ENCODE measurements at places on chromosomes 2 and 18. TPM values are rescaled to one million over a fixed set of nuclear protein-coding genes. Genes with fewer than 3 reads are reported as not detected.

The NAT8 gene
- not detected for total RNA-seq

The DYNC2LI1 gene
- total RNA-seq, result 8.5 TPM

The CEP192 gene
- 23.5 TPM for total RNA-seq

The HAUS1 gene
- total RNA-seq, result 87.0 TPM

The PLB1 gene
- not detected for total RNA-seq

The MAP3K19 gene
- not detected for total RNA-seq

GRCh38 chr2:46273225-46273863, 23.9 kb upstream of the EPAS1 start:
- DNase-seq, result no peak
- H3K36me3 ChIP-seq, result no peaks in the 10 kb centered on the region

- DNase-seq, result no peak
- H3K27me3 ChIP-seq, result no peaks in the 10 kb centered on the region
- peaks cover 24% of the 10 kb centered on the region for H3K36me3 ChIP-seq
- H3K4me3 ChIP-seq, result no peak overlapping the region
- H3K4me1 ChIP-seq, result peaks cover 2% of the 10 kb centered on the region
Observed at GRCh38 chr2:165766326-165766927, 27.6 kb downstream of the GALNT3 start.

DNA sequence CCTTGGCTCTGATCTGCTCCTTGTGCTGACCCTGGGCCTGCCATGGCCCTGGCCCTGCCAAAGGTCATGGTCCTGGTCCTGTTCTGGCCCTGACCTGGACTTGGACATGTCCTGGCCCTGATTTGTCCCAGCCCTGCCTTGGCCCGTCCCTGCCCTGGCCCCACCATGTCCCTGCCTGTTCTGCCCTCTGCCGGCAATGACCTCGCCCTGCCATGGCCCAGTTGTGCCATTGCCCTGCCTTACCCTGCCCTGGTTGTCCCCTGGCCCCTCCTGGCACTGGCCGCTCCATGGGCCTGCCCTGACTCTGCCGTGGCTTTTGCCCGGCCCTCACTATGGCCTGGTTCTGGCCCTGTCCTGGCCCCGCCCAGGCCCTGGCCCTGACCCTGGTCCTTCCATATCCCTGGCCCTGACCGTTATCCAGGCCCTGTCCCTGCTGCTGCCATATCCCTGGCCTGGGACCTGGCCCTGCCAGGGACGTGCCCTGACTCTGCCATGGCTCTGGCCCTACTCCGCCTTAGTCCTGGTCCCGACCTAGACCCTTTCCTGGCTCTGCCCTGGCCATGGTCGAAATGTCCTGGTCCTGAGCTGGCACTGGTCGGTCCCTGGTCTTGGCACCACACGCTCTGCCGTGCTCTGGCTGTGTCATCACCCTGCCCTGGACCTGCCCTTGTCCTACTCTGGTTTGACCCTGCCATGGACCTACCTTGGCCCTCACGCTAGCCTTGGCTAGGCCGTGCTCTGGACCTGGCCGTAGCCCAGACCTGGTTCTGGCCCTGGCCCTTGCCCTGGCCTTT, 6.8 kb upstream of the ANKRD62 start:
- no peaks in the 10 kb centered on the region for H3K4me1 ChIP-seq
- H3K27me3 ChIP-seq, result no peaks in the 10 kb centered on the region
- DNase-seq, result no peak
- no peaks in the 10 kb centered on the region for H3K36me3 ChIP-seq

DNA sequence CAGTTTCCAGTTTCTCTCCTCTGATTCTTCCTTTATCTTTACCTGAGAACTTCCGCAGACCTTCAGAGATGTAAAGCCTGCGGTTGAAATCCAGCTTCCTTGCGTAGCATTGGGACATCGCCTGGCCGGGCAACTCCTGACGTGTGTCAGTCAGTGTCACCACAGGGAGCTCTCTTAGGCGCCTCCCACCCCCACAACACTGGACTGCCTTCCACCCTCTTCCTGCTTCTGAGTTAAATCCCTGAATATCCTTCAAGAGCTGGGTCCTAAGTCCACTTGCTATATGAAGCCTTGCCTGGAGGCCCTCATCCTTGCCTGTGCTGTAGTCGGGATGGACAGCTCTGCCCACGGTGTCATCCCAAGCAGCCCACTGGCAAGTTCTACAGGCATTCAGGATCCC, 179.4 kb downstream of the SEPTIN10 start:
- H3K36me3 ChIP-seq, result no peaks in the 10 kb centered on the region
- no peaks in the 10 kb centered on the region for H3K27me3 ChIP-seq
- H3K27ac ChIP-seq, result no peak overlapping the region
- DNase-seq, result no peak
- H3K4me3 ChIP-seq, result no peak overlapping the region

- H3K4me1 ChIP-seq, result peaks cover 4% of the 10 kb centered on the region
- no peaks in the 10 kb centered on the region for H3K27me3 ChIP-seq
- H3K36me3 ChIP-seq, result no peaks in the 10 kb centered on the region
- no peak overlapping the region for H3K27ac ChIP-seq
Observed at GRCh38 chr2:5190023-5190422, 502.2 kb upstream of the SOX11 start.

- DNase-seq, result no peak
- H3K36me3 ChIP-seq, result no peaks in the 10 kb centered on the region
- no peaks in the 10 kb centered on the region for H3K27me3 ChIP-seq
- no peaks in the 10 kb centered on the region for H3K4me1 ChIP-seq
Observed at GRCh38 chr18:9825571-9826073, 60.2 kb upstream of the TXNDC2 start.

GRCh38 chr2:231300722-231301076, 94.8 kb upstream of the B3GNT7 start:
- no peaks in the 10 kb centered on the region for H3K4me1 ChIP-seq
- no peak overlapping the region for H3K4me3 ChIP-seq

DNA sequence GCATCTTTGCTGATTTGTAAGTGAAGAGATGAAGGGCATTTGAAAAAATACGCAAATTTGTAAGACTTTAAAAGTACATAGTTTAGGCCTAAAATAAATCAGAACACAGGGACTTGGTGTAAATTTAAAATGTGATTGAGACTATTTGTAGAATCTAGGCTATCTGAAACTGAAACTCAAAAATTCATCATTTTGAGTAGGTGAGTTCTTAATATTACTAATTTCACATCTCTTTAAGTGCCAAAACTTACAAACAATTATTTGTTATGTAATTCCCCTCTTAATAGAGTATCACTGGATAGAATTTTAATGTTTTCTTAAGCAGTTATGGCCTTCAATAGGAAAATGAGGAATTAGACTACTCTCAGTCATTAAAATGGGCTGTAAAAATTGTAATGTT, 14.0 kb upstream of the HRH4 start:
- no peaks in the 10 kb centered on the region for H3K4me1 ChIP-seq
- no peak overlapping the region for H3K27ac ChIP-seq
- DNase-seq, result no peak

DNA sequence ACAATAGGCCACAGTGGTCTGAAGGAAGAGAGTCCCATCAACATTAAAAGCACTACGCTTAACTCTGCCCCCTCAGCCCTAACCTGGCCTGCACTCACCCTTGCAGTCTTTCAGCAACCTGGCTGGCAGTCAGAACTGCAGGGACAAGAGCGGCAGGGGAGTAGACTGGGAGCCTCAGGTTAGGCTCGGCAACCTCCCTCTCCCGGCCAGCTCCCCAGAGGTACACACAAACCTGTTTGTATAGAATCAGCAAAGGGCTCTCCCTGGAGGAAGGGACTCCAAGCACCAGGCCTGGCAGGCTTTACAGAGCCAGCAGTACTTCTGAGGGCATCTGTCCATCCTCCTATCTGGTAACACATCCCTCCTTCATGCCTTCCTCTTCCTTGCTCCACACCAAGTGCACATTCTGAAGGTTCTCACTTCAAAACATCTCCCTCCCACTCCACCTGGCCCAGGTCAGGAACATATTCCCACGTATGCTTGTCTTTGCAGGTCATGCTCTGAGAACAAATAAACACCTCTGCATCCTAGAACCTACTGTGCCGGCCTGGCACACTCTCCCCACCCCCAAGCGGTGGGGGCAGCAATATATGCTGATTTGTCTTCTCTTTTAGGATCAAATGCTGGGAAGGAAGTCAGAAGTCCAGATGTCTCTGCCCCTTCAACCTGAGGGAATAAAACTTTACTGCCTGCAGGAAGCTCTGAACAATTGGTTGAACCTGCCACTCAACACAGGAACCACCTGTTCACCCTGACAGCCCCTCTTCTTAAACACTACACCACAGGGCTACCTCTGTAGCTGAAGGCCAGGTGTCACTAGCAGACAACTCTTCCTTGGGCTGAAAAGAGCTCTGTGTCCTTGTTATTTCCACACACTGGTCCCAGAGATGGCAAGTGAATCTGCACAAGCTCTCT, 12.6 kb upstream of the SFXN5 start:
- no peak for DNase-seq
- H3K4me1 ChIP-seq, result no peaks in the 10 kb centered on the region
- H3K27me3 ChIP-seq, result no peaks in the 10 kb centered on the region
- H3K36me3 ChIP-seq, result peaks cover 4% of the 10 kb centered on the region
- no peak overlapping the region for H3K4me3 ChIP-seq

GRCh38 chr2:143140864-143141661, 11.8 kb downstream of the ARHGAP15 start:
- no peaks in the 10 kb centered on the region for H3K36me3 ChIP-seq
- DNase-seq, result no peak
- no peaks in the 10 kb centered on the region for H3K4me1 ChIP-seq
- H3K27me3 ChIP-seq, result no peaks in the 10 kb centered on the region
- no peak overlapping the region for H3K4me3 ChIP-seq

DNA sequence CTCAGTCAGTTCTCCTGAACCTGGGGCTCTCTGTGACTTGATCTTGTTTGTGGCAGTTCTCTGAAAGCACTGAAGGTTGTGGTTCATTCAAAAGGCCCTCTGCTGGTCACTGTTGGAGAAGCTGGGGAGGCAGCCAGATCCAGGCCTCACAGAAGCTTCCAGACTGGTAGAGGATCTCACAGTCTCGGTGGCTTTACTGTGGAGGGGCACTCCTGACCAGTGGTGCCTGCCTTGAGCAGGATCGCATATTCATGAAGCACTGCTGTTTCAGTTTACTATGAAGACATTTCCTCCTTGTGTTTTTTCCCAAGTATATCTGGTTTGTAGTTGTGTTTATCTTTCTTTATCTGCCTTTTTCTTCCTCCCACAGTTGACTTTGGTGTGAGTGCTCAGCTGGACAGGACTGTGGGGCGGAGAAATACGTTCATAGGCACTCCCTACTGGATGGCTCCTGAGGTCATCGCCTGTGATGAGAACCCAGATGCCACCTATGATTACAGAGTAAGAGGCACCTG, 133.9 kb downstream of the MAP4K4 start:
- H3K36me3 ChIP-seq, result peaks cover 64% of the 10 kb centered on the region
- no peak overlapping the region for H3K4me3 ChIP-seq

Measured in H9 (cell line).